ENCODE measurements at places on chromosomes 13 and 19.

GRCh38 chr19:35184884-35185283, 30.3 kb downstream of the FXYD5 start:
- no peak for DNase-seq

GRCh38 chr13:44394658-44395057, 21.0 kb downstream of the SERP2 start:
- DNase-seq, result no peak

GRCh38 chr13:66558506-66558905, 671.6 kb downstream of the PCDH9 start:
- DNase-seq, result peak; percentile 58

- DNase-seq, result no peak
Measured at GRCh38 chr13:51777921-51778320, 26.0 kb downstream of the DHRS12 start.

- DNase-seq, result no peak
Measured at GRCh38 chr19:2213799-2214198, 22.3 kb downstream of the PLEKHJ1 start.

DNA sequence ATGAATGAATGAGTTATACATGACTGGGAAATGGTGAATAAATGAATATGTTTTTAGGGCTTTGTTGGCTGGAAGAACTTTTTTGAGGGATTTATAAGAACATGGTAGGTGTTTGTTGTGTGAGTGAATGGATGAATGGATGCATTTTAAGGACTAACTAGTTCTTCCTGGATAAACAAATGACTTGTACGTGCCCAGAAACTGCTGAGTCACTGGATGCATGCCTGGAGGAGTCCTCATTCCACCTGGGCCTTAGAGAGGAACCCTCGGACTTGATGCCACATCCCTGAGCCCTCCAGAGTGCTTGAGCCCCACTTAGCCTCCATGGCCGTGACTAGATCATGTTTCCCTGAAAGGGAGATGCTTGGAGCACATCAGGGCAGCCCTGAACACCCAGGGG, 153.4 kb downstream of the DPF1 start:
- peak; percentile 63 for DNase-seq

DNA sequence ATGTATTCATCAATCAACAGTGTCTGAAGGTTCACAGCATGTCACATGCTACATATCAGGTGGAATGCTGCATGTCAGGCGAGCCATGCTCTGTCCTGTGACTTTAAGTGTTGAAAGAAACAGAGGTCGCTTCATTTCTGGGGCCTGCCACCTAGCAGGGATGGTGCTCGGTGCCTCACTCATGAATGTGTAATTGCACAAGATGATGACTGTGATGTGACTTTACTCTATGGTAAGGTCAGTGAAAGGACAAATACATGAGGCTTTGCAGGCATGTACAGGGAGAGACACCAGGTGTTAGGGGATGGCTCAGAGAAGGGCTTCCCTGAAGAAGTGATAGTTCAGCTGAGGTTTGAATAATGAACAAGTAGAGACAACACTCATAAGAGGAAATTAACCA, 66.7 kb downstream of the FRY start:
- DNase-seq, result no peak

DNA sequence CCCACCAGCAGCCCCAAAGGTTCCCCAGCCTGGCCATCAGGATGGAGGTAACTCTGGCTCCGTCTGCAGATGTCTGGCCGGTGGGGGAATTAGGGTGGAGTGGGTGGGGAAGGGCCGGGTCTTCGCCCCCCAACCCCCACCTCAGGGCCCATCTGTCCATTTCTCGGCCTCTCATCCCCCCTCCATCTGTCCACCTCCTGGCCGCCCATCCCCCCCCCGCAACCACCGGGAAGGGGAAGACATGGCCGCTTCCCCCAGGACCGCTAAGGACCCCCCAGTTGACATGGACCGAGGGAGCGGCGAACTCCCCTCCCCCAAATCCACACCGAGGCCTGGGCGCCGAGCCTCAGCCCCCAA, 793 bp downstream of the LRFN1 start:
- DNase-seq, result no peak

DNA sequence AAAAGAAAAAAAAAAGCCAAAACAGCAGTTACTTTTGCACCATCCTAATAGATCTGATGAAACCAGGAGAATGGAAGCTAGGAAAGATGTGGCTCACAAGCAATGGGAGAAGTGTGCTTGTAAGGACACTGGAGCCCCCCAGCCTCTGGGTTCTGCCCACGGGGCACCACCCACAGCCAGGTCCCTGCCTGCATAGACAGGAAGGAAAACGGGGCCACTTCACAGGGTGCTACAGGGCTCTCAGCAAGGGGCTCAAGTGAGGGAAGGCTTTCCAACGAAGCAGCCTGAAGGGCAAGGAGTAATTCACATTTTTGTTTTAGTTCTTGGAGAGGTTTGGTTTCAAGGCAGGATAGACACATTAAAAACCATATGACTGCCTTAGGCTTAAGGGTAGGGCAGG, 42.7 kb downstream of the BRD4 start:
- DNase-seq, result no peak

GRCh38 chr13:78680576-78681350, 21.8 kb upstream of the OBI1 start:
- no peak for DNase-seq

- no peak for DNase-seq
Measured at GRCh38 chr19:9881720-9882119, 46.6 kb downstream of the PIN1 start.

- DNase-seq, result no peak
Measured at GRCh38 chr13:91758724-91759123, 360.3 kb downstream of the GPC5 start.

DNA sequence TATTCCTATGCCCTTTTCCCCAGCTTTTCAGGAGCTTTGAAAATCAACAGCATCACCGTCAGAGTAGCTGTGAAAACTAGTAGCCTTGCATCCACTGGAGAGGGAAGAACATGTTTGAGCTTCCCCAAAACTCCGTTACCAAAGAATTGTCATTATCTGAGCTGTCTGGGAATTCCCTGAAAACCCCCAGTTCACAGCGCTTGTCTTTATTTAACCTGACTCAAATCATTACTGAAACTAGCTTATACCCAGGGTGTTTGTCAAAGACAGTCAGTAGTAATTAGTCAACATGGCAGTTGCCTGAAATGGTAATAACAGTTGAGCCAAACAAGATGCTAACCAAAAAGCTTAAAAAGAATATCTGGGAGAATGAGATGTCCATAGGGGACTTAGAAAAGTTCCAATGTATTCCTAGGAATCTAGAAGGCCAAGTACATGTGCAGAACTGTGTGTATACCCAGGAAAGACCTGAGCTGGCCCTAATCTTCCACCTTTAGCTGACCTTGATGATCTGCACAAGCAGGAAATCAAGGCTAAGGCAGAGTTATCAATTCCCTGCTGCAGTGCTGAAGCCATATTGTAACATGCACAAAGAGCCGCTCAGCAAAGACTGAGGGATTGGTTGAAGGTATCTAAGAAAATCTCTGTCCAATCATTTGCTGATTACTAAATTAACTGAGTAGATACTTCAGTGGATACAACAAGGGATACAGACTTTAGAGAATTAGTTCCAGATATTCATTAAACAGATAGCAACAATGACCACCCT, 130.8 kb downstream of the KL start:
- DNase-seq, result no peak

DNA sequence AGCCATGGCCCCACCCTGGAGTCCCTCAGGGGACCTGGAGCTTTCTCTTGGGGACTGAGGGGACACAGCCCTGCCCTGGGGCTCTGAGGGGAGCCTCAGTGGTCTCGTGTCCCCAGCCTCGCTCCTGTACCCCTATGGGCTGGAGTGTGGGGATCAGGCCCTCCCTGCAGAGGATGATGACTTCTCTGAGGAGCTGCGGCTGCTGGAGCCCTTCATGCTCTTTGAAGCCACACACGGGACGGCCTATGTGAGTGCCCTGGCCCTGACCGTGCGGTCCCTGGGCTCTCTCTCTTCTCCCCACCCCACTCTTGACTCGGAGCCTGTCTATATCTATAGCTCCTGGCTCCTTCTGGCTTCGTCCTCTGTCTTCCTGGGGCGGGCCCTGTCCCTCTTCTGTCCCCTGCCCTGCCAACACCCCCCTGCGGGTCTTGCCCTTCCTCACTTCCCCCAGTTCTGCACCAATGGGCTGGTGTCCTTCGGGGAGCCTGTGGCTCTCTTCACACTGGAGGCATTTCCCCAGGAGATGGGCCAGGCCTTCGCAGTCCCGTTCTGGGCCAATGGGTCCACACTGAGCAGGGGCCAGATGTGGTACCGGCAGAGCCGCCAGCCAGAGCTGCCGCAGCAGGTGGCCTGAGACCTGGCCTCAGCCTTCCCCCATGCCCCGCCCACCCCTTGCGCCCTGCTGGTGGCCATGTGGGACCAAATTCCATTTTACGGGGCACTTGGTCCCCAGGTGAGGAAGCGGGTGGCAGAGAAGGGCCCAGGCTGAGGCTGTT, 33.1 kb downstream of the HPN start:
- no peak for DNase-seq

GRCh38 chr19:33890569-33890968, 93.9 kb downstream of the KCTD15 start:
- no peak for DNase-seq

- no peak for DNase-seq
Measured at GRCh38 chr19:30325676-30326392, 46.4 kb upstream of the ZNF536 start.

GRCh38 chr13:112784811-112785482, 95.1 kb downstream of the ATP11A start:
- DNase-seq, result no peak

DNA sequence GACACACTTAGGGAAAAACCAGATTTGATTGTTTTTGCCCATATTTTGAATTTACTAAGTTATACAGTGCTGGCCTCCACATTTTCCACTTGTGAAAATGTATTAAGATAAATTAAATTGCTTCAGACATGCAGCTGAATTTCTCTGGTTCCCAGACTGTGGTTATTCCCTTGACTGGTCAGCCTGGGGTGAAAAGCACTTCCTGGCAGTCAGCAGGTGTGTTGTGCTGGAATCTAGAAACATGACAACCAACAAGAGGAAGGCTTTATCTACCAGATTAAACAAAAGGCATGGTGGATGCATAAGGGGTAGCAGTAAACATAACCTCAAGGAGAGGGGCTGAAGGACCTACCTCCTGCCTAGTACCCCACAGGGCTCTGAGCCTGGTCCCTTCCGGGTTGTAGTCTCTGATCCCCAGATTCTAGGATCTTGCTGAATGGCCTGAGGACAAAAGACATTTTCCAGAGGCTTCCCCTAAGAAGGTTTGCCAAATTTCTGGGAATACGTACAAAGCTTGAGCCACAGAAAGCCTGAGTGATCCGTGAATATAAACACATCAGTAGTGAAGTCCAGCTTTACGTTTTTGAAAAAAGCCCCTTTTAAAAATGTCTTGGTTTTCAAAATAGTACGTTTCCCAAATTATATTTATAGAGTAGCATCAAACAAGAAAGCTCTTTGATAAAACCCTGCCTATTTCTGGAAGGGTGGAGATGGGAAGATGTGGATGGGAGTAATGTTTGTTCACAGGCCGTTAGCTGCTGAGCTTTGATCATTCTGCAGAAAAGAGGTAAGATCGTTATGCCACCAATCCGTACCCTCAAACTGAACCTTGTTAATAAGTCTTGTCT, 133.4 kb downstream of the LACC1 start:
- DNase-seq, result peak; percentile 71
